ENCODE measurements at places on chromosomes 11 and 22. TPM values are rescaled to one million over a fixed set of nuclear protein-coding genes. Genes with fewer than 3 reads are reported as not detected.

Gene CDCA5
- total RNA-seq, result 70.9 TPM

Gene IGSF22
- not detected for total RNA-seq

Gene HORMAD2
- total RNA-seq, result not detected

Gene EEF1G
- 1,316 TPM for total RNA-seq

Gene ZBTB3
- total RNA-seq, result 82.6 TPM

Gene OR52N4
- not detected for total RNA-seq

Gene LAMTOR1
- 112 TPM for total RNA-seq

- no peak for DNase-seq
Observed at GRCh38 chr22:49515475-49515874, 312.2 kb downstream of the BRD1 start.

DNA sequence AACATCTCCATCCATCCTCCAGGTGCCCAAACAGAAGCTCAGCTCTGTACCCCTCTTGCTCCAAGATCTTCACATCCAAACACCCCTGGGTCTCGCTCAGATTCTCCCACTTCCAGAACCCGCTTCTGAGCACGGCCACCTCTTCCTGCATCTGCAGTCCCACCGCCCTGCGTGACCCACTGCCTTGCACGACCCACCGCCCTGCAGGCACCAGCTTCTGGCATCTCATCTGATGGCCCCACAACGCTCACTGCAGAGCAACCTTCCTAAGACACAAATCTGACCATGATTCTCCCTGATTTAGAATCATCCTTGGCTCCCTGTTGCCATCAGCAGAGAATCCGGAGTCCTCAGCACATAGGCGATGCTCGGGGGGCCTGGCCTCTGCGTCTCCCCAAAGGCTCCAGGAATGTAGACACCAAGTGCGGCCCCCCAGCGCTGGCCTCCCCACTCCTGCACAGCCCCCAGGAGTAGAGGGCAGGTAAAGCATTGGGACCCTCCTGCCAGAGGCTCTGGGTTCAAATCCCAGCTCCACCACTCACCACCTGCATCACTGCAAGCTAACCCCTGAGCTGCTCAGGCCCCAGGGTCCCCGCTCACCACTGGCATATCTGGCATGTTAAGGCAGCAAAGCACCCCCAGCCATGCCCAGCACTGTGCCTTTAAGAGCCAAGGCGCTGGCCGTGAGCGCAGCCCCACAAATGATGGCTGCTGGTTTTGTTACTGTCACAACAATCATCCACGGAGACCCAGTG lies 459.3 kb downstream of the BRD1 start:
- DNase-seq, result no peak

DNA sequence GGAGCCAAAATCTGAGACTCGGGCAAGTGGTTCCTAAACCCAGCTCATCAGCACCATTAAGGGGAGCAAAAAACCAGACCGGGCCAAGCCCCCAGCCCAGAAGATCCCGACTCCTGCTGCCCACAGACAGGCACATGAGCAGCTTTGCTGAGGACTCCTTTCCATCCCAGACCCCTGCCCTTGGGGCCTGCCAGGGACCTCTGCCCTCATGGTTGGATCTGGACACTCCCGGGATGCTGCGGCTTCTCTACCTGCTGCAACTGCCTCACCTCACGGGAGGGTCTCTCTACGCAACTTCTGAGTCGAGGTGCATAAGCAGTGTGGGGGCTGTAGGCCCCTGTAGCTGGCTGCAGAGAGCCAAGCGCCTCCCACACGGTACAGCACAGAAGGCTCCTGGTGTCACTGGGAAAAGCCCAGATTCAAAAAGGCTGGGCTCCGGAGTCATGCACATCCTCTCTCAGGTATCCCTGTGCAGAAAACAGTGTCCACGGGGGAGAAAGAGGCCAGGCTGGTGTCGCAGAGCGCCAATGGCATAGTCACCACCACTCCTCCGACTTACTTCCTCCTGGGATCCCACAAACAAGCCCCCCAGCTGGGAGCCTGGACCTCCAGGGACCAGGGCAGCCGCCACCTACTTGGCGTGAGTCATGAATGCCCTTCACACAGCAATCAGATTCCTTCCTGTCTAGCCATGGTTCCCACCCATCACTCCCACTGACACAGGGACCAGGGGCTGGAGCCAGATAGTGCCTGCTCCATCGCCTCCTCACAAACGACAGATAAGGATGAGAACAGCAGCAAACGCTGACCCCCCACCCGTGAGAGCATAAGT lies 122.1 kb downstream of the BCR start:
- no peak for DNase-seq

GRCh38 chr11:94750319-94751217 lies 17.6 kb upstream of the AMOTL1 start:
- no peak for DNase-seq

GRCh38 chr11:128894286-128894681 lies 3.1 kb downstream of the KCNJ5 start:
- no peak for DNase-seq

DNA sequence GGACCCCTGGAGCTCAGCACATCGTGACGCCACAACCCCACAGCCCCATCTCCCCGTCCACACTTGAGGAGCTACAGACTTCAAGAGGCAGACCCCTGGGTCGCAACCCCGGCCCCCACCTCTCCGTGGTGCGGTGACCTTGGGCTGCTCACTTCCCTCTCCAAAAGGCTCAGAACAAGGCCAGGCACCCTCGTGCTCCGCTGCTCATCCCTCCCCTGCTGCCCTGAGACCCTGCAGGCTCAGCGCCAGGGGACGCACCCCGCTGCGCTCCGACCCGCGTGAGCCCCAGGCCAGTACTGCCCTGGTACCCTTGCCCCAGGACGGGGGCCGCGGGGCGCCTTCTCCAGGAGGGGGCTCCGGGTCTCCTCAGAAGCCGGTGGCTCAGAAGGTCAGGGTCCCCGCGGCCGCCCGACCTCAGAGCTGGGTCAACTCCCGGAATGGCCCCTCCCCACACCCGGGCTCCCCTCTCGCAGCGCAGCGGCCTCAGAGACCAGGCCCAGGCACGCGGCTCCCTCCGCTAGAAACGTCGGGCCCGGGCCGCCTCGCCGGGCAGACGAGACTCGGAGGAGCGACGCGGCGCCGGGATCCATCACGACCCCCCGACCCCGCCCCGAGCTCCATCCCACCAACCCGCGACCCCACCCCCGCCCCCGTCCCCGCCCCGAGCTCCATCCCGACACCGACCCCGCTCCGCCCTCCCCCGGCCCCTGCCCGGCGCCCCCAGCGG lies 563 bp downstream of the GATD1 start:
- DNase-seq, result peak; percentile 89

GRCh38 chr11:34606326-34607120 lies 14.4 kb upstream of the EHF start:
- DNase-seq, result no peak

GRCh38 chr11:127843483-127844396 lies 743.6 kb downstream of the ETS1 start:
- DNase-seq, result peak; percentile 94

DNA sequence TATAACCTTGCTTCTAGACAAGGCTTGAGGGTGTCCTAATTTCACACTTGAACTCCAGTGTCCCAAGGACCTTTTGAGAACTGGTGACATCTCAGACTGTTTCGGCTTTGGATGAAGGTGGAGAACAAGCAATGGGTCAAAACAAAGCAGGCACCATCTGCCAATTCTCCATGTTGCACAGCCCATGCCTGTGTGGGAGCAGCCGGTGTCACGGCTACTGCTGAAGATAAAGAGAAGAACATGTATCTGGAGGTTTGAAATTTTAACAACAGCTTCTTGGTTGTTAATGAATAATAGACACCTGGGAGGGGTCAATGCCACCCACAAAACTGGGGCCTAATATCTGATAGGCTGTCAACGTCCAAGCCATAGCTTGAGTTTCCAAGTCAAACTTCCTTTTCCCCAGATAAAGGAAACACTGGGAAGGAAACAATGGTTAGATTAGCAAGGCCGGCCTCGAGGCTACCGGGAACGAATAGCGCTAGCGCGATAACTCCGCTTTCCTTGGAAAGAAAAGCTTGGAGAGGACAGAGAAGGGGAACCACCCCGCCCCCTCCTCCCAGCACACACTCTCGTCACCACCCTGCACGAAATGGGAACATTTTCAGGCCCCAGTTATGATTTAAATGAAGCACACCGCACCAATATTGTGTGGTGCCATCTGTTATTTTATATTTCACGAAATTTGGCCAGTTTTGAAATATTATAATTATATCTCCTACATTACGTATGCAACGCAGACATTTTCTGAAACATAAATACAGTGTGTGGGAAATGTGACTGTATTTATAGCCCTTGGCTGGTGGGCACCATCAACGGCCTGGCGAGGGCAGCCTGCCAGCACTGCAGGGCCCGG lies 21.8 kb upstream of the OPCML start:
- DNase-seq, result no peak

- DNase-seq, result no peak
Observed at GRCh38 chr22:45224988-45225731, 15.5 kb downstream of the KIAA0930 start.

- no peak for DNase-seq
Observed at GRCh38 chr11:34407121-34407813, 31.5 kb upstream of the CAT start.

DNA sequence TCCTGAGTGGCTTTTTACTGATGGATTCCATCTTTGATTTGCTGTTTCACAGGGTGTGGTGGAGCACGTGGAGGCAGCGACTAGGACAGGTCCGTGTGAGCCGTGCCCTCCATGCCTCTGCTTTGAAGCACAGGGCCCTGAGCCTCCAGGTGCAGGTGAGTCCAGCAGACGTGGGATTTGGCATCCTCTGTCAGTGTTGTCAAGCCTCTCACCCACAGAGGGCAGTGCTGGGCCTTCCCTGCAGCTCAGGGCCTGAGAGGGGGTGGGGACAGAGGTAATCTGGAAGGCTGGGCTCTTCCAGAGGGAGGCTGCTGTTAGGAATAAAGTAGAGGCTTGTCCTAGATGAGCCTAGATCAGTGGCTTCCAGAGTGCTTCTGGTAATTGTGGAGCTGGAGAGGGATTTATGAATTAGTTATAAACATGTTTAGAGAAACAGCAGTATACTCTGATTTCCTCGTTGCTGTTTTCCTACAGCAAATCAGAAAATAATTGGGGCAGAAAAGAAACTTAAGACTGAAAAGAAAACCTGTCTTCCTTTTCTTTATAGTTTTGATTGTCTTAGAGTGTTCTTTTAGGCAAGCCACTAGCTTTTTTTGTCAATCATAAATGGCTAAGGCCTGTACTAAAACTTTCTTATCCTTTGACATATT lies 65.0 kb downstream of the SFI1 start:
- DNase-seq, result peak; percentile 95

DNA sequence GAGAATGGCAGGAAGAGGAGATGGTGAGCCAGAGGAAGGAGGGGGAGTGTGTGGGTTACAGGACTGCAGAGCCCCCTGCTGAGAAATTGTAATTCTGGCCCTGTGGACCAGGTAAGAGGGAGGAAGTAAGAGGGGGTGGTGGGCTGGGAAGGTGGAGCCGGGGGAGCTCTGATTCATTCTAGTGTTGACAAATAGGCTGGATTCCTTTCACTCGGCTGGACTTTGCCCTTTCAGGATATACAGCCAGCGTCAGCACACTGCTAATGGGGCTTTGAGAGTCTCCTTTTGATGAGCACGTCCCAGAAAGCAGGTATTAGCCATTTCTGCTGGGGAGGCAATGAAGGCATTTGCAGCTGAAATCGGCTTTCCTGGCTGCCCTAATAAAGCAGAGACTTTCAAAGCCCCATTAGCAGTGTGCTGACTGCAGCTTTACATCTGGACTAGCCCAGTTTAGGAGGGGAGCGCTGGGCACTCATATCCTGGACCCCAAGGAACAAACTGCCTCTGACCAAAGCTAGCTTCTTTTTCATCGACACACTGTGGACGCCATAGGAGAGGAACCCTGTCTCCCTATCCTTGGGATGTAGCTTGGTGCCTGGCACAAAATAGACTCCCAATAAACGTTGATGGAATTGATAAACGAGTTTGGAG lies 44.8 kb upstream of the CADM1 start:
- DNase-seq, result peak; percentile 85

DNA sequence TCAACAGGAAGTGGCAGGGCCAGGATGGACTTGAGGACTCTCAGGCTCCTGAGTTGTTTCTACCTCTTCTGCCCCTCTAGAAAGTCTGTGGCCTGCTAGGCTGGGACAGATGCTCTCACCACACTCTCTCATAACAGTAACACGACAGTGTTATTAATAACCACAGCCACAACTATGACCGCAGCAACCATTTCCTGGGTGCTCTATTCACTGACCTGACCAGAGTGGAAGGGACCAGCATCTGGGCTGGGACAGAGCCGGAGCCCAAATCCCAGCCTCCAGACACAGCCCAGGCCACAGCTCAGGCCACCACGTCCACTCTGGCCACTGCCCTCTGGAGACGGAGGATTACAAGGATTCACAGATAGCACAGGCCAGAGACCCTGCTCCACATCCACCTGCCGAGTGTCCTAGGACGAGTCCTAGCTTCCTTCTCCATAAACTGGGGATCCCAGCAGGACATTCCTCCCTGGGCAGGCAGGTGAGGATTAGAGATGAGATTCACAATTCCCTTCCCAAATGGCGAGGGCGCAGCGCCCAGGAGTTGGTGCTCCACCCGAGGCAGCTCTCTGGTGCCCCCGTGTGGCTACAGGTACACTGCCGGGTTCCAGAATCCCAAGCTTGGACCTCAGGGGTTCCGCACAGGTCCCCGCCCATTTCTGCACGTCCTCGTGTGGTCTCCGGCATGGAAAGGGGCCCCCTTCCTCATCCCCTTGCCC lies 7.1 kb downstream of the PNPLA5 start:
- DNase-seq, result peak; percentile 93

GRCh38 chr11:61273178-61274078 lies 21.7 kb downstream of the VWCE start:
- DNase-seq, result no peak

DNA sequence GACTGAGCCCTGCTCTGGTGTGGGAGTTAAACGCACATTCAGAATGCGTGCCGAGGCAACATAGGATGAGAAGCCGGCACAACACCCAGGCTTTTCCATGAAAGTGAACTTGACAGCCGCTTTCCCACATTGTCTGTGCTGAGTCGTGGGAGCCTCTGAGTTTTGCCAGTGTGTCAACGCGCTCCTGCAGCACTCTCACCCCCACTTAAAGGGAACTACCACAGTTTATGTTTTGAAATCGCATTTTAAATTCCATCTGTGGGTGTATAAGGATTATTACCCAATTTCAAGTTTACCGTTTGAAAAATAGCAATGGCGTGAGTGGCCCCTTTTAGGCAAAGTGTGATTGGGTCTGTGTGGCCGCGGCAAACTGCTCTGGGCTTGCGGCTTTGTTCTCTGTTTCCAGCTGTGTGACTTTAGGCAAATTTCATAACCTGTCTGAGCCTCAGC lies 81.5 kb downstream of the FBLN1 start:
- no peak for DNase-seq

DNA sequence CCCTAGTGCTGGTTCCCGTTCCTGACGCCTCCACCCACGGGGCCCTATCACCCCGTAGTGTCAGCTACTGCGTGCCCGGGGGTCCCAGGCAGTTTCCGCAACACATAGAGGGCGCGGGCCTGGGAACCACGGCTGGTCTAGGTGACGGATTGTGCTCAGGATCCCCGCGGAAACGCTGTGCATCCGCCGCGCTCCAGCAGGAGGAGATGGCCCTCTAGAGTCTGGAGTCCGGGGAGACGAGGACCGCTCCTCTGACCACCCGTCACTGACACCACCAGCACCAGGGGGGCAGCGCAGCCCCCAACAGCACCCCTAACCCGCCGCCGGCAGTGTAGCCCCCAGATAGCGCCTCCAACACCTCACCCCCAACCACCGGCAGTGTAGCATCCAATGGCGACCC lies 4.4 kb upstream of the RFPL3 start:
- peak; percentile 50 for DNase-seq

All from GM23338 (cell line).